Lower leg skin (tissue), 4 donors: ENCODE measurements at places on chromosomes 3 and 15. TPM values are rescaled to one million over a fixed set of nuclear protein-coding genes. Genes with fewer than 3 reads are reported as not detected.
A peak's percentile ranks its signal among the peaks of the same experiment; 100 is the strongest.

GRCh38 chr3:153079386-153079785 is 82.6 kb upstream of the RAP2B start:
- DNase-seq: no peak

- no peak for DNase-seq
Observed at GRCh38 chr15:36529296-36530011, 50.0 kb upstream of the CDIN1 start.

- no peak for DNase-seq
Observed at GRCh38 chr3:110625201-110625747, 446.3 kb upstream of the NECTIN3 start.

DNA sequence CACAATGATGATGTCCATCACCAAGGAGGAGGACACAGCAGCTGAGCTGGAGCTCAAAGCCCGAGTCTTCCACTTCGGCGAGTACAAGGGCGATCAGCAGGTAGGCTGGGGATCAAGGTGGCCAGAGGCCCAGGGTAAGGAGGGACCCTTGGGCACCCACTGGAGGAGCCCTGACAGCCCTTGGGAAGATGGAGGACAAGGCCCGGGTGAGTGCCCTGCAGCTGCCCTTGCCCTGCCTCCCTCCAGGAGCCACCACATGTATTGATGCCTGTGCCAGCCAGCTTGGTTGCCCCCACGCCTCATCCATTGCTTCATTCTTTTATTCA is 38.4 kb downstream of the CFAP100 start:
- peak; percentile 81 for DNase-seq

Gene ARGFX
- not detected for total RNA-seq

DNA sequence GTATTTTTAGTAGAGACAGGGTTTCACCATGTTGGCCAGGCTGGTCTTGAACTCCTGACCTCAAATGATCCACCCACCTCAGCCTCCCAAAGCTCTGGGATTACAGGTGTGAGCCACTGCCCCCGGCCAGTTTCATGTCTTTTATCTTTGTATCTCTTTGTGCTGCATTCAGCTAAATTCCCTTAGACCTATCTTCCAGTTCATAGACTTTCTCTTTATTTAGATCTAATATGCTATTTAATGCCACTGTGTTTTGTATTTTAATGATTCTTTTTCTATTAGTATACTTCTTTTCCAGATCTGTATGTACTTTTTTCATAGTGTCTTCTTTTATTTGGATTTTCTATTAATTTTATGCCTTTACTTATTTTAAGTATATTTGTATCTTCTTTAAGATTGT is 14.9 kb downstream of the MINAR1 start:
- no peak for DNase-seq
